ENCODE measurements at places on chromosomes 3 and 15. TPM values are rescaled to one million over a fixed set of nuclear protein-coding genes. Genes with fewer than 3 reads are reported as not detected.

GRCh38 chr3:112417696-112418318 is 81.5 kb downstream of the BTLA start:
- no peaks in the 10 kb centered on the region for H3K27me3 ChIP-seq
- no peak for DNase-seq
- no peak overlapping the region for H3K27ac ChIP-seq
- no peak overlapping the region for H3K4me3 ChIP-seq

- H3K4me3 ChIP-seq = no peak overlapping the region
- no peaks in the 10 kb centered on the region for H3K4me1 ChIP-seq
- no peak for DNase-seq
- H3K27me3 ChIP-seq = no peaks in the 10 kb centered on the region
Observed at GRCh38 chr3:112699436-112699978, 58.6 kb upstream of the CCDC80 start.

DNA sequence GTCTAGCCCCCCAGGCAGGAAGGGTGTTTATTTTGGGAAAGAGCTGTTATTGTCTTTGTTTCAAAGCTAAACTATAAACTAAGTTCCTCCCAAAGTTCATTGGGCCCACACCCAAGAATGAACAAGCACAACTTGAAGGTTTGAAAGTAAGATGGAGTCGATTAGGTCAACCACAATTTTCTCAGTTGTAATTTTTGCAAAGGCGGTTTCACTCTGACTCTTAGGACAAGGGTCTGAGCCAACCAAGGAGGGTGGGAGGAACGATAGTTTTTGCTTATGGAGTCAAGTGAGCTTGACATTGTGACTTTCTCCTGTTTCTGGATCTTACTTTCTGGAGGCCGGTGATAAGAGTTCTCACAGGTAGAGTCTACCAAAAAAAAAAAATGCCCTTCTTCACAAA is 5.8 kb upstream of the ZNF770 start:
- no peak overlapping the region for H3K27ac ChIP-seq
- no peak overlapping the region for H3K4me3 ChIP-seq
- no peaks in the 10 kb centered on the region for H3K27me3 ChIP-seq
- no peak for DNase-seq

DNA sequence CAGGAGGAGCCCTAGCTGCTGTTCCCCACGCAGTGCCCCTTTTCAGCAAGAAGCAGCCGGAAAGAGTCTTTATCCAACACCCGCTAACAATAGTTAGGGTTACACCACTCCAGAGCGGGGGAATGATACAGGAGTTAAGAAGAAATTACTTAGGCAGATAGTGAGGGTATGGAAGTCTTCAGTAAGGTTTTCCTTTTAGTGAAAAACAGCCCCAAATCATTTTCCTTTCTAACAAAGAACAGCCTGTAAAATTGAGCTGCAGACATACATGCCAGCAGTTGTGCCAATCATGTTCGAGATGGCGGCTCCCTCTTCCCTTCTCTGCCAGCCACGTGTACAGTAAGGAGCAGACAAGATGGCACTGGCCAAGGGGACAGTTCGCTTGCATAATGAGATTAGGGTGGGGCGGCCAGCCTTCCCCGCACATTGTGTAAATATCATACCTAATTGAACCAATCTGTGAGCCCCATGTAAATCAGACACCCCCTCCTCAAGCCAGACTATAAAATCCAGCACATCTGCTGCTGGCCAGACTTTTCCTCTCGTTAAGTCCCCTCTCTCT is 18.5 kb upstream of the SENP5 start:
- no peaks in the 10 kb centered on the region for H3K36me3 ChIP-seq
- no peak overlapping the region for H3K4me3 ChIP-seq
- H3K27me3 ChIP-seq = peaks cover 3% of the 10 kb centered on the region
- H3K4me1 ChIP-seq = no peaks in the 10 kb centered on the region
- H3K27ac ChIP-seq = no peak overlapping the region

- no peaks in the 10 kb centered on the region for H3K4me1 ChIP-seq
- H3K27ac ChIP-seq = no peak overlapping the region
- no peaks in the 10 kb centered on the region for H3K27me3 ChIP-seq
- H3K4me3 ChIP-seq = no peak overlapping the region
- no peaks in the 10 kb centered on the region for H3K36me3 ChIP-seq
Observed at GRCh38 chr3:115836944-115837343, 213.6 kb downstream of the GAP43 start.

- H3K27ac ChIP-seq = no peak overlapping the region
- no peak for DNase-seq
- H3K4me1 ChIP-seq = no peaks in the 10 kb centered on the region
- H3K27me3 ChIP-seq = no peaks in the 10 kb centered on the region
Observed at GRCh38 chr3:46052531-46052930, 25.2 kb upstream of the XCR1 start.

DNA sequence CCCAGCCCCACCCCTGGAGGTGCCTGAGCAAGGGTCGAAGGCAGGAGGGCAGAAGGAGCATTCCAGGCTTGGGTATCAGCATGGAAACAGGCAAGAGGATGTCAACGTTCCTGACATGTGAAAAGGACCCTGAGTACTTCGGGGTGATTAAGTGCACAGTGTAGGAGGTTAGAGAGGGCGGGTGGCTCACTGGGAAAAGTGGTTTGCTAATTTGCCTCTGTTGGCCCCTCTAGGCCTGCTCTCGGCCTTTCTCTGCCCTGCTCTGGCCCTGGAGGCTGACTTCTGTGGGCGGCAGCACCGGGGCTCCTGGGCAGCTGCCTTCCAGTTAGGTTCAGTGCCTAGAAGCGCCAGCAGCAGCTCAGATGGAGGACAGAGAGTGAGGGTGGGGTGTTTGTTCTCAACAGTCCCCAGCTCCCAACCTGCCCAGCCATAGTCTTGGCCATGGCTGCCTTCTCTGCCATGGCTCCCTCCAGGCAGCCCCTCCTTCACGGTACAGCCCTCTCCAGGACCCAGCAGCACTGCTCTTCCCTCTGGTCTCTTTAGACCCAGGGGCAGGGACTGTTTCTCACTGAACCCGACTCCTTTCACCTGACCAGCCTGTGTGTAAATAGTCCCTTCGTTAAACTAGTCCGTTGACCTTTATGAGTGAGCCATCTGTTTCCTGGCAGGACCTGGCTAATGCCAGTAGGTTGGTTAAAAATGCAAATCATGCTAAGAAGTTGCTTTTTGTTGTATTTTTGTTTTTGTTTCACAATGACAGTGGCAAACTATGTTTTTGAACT is 107.1 kb upstream of the TPM1 start:
- no peaks in the 10 kb centered on the region for H3K4me1 ChIP-seq
- no peak overlapping the region for H3K4me3 ChIP-seq
- H3K36me3 ChIP-seq = no peaks in the 10 kb centered on the region
- no peak for DNase-seq

- no peak within 1 kb of the TSS for H3K27ac ChIP-seq
- H3K27me3 ChIP-seq = no peaks in the 10 kb centered on the region
- no peak for DNase-seq
- H3K4me3 ChIP-seq = no peak within 1 kb of the TSS
Observed at GRCh38 chr15:78092261-78093041, at the start of gene SH2D7. SH2D7 (plus strand) TSS chr15:78092561; CDS start chr15:78092585, 24 bp downstream.

- no peaks in the 10 kb centered on the region for H3K4me1 ChIP-seq
- no peak overlapping the region for H3K27ac ChIP-seq
- H3K36me3 ChIP-seq = no peaks in the 10 kb centered on the region
- no peaks in the 10 kb centered on the region for H3K27me3 ChIP-seq
- DNase-seq = no peak
Observed at GRCh38 chr3:81249540-81250029, 511.9 kb downstream of the GBE1 start.

DNA sequence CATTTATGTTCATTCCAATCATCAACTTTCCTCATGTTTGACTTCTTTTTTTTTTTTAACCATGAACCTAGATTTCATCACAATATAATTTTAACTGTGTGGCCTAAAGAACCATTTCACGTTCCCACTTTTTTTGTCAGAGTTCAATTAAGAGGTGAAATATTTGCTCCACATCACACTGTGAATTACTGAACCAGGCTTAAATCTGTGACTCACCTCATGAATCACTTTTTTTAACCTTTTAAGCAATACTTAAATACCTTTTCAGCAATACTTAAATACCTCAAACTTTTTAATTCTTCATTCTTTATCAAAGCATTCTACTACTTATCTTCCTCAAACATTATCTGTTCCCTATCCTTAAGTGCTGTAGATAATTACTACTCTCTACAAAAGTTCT is 137.6 kb downstream of the SI start:
- no peak overlapping the region for H3K27ac ChIP-seq
- H3K4me3 ChIP-seq = no peak overlapping the region
- no peak for DNase-seq
- no peaks in the 10 kb centered on the region for H3K27me3 ChIP-seq
- no peaks in the 10 kb centered on the region for H3K4me1 ChIP-seq

DNA sequence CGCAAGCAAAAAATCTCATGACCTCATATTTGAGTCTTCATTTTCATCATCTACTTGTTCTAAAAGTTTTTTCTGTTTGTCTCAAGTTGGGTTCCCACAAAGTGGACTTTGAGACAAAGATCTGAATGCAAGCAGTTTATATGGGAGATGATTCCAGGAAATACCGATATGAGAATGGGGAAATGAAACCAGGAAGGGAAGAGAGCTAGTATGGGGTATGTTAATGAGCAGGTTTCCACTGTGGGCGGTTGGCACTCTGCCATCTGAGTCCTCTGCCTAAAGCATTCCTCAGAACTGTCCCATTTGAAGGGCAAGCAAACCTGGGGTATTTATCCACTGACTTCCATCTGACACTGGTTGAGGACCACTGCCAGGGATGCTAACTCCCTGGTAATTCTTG is 8.8 kb downstream of the ADPRH start:
- H3K4me1 ChIP-seq = peaks cover 5% of the 10 kb centered on the region
- H3K4me3 ChIP-seq = no peak overlapping the region
- H3K27me3 ChIP-seq = no peaks in the 10 kb centered on the region
- no peak overlapping the region for H3K27ac ChIP-seq

DNA sequence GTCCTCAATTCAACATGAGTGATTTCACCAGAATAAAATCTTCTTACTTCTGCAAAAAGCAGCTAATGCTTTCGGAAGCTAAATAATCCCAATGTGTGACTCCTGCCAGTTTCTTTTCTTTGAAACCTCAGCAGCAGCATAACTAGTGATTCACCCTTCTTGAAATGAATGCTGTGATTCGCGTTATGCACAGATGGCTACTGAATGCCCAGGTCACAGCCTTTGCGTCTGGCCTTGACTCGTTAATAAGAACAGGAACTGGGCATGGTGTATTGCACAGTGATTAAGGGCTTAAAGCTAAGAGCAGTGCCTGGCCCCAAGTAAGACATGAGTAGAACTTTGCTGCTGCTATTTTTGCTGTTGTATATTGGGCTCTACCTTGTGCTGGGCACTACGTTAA is 19.0 kb downstream of the CGNL1 start:
- no peaks in the 10 kb centered on the region for H3K27me3 ChIP-seq
- H3K4me3 ChIP-seq = no peak overlapping the region
- H3K4me1 ChIP-seq = no peaks in the 10 kb centered on the region
- H3K27ac ChIP-seq = no peak overlapping the region
- no peak for DNase-seq

- H3K4me1 ChIP-seq = no peaks in the 10 kb centered on the region
- H3K4me3 ChIP-seq = no peak overlapping the region
- no peak for DNase-seq
- no peaks in the 10 kb centered on the region for H3K27me3 ChIP-seq
Observed at GRCh38 chr15:46293550-46293949, 658.7 kb downstream of the SQOR start.

DNA sequence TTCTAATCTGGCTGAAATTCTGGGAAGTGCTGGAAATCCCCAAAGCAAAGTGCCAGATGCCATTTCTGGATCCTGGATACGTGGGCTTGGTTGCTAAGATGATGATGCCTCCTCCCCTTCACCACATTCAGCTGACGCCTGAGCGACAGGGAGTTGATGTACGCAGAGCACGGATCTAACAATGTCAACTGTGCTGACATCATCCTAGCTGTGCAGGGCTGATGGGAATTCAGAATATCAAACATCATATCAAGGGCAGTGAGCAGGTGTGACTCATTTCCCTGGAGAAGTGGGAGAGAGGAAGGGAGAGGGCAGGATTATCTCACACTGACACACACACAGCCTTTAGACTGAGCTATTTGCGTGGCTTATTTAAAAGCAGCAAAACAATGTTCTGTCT is 92.6 kb upstream of the ZBTB20 start:
- no peaks in the 10 kb centered on the region for H3K27me3 ChIP-seq
- H3K27ac ChIP-seq = no peak overlapping the region
- H3K4me1 ChIP-seq = no peaks in the 10 kb centered on the region

- H3K36me3 ChIP-seq = no peaks in the 10 kb centered on the region
- DNase-seq = no peak
- H3K4me1 ChIP-seq = peaks cover 11% of the 10 kb centered on the region
- no peak overlapping the region for H3K27ac ChIP-seq
Observed at GRCh38 chr15:79092382-79092781, 1.8 kb upstream of the RASGRF1 start.

DNA sequence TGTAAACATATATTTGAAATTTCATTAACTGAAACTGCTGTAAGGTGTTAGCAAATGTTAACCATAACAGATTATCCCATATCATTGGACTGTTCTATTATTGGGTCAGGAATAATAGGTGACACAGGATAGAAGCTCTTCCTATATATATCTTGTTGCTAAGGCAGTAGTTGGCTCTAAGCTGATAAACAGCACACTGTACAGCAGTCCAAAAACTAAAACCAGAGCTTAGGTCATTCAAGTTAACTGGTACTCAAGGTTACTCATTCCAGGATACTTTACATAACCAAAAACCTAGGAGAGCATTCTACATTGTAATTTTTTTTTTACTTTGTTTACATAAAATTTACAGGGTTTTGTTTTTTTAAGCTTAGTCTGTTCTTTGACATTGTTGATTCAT is 8.9 kb downstream of the DNAJC19 start:
- no peak overlapping the region for H3K27ac ChIP-seq
- peaks cover 45% of the 10 kb centered on the region for H3K36me3 ChIP-seq
- no peak for DNase-seq
- no peak overlapping the region for H3K4me3 ChIP-seq

GRCh38 chr3:9399746-9400145 is 2.3 kb downstream of the SETD5 start:
- peak overlapping the region; percentile 93 for H3K4me3 ChIP-seq
- peak; percentile 44 for DNase-seq
- H3K27me3 ChIP-seq = no peaks in the 10 kb centered on the region
- H3K4me1 ChIP-seq = peaks cover 36% of the 10 kb centered on the region
- no peak overlapping the region for H3K27ac ChIP-seq
- H3K36me3 ChIP-seq = peaks cover 2% of the 10 kb centered on the region

DNA sequence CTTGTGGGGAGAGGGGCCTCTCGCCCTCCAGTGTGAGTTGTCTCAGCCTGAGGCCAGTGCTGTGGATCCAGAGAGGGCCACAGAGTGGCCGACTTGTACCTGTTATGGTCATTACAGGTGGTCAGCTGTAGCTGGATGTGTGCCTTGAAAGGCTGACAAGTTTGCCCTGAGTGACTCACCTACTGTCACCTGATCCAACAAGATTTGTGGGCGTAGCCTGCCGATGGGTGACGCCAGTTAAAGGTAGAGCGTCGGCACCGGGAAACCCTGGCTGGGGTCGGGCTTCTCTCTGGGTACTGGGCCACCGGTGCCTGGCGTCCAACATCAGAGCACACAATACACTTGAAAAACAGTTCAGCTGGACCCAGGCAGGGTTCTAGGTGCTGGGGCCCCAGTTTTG is 2.8 kb upstream of the ISG20 start:
- peak; percentile 73 for DNase-seq
- H3K36me3 ChIP-seq = peaks cover 17% of the 10 kb centered on the region
- no peaks in the 10 kb centered on the region for H3K27me3 ChIP-seq
- H3K4me1 ChIP-seq = peaks cover 94% of the 10 kb centered on the region
- H3K27ac ChIP-seq = peak overlapping the region; percentile 99
- H3K4me3 ChIP-seq = peak overlapping the region; percentile 61

PLSCR4 gene
- total RNA-seq = not detected

ZNF80 gene
- 0.16 TPM for total RNA-seq

SCN5A gene
- 0.11 TPM for total RNA-seq

LRRN1 gene
- not detected for total RNA-seq

GPR176 gene
- not detected for total RNA-seq

EPHB1 gene
- 0.49 TPM for total RNA-seq

FAM43A gene
- 2.4 TPM for total RNA-seq

GPR15 gene
- 8.4 TPM for total RNA-seq

VWA5B2 gene
- total RNA-seq = not detected

CHRD gene
- 0.22 TPM for total RNA-seq
